ENCODE measurements at places on chromosomes 7 and 10. TPM values are rescaled to one million over a fixed set of nuclear protein-coding genes. Genes with fewer than 3 reads are reported as not detected.

Gene ZNHIT1
- total RNA-seq = 66.1 TPM

Gene WEE2
- 0.12 TPM for total RNA-seq

Gene CPED1
- 0.15 TPM for total RNA-seq

Gene RBP3
- total RNA-seq = not detected

Gene BTBD16
- not detected for total RNA-seq

Gene PPP1R9A
- total RNA-seq = not detected

Gene ATRNL1
- 0.22 TPM for total RNA-seq

Gene ELOVL3
- not detected for total RNA-seq

Gene SMARCD3
- 4.0 TPM for total RNA-seq

Gene MYPN
- not detected for total RNA-seq

Gene SVIL
- 12.9 TPM for total RNA-seq

Gene TLX1
- not detected for total RNA-seq

Gene ACBD7
- total RNA-seq = 1.5 TPM

Gene TMEM213
- total RNA-seq = 4.6 TPM

Gene RBM48
- 19.7 TPM for total RNA-seq

Gene TRIM24
- total RNA-seq = 17.4 TPM

Gene CUZD1
- total RNA-seq = 3.0 TPM

Gene GPR85
- total RNA-seq = not detected

Gene GPC2
- total RNA-seq = 5.6 TPM

Measured in T-helper 1 cell treated with Interleukin-12 subunit alpha and Interleukin-12 subunit beta and Interleukin-4 antibody, amounts not matched to agents 30 ng/mL and 1 ng/mL, for 36 hours (primary cell).